LHCN-M2 (cell line): ENCODE measurements at places on chromosomes 12 and 14. TPM values are rescaled to one million over a fixed set of nuclear protein-coding genes. Genes with fewer than 3 reads are reported as not detected.
A peak's percentile ranks its signal among the peaks of the same experiment; 100 is the strongest.

DNA sequence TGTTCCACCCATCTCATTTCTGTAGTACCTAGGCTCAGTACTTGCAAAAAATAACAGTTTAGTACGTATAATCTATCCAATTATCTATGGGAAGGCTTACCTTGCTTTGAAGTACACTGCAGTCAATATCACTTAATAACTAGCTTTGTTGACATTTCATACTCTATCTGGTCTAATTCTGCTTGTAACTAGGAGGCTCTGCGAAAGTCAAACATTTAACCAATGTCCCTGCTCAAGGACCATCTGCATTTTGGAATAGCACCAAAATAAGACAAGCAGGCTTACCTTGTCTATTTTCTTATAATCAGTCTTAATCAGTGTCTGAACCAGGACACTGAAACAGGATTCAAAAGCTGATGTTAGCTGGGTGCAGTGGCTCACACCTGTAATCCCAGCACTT, 39.9 kb downstream of the SLC25A47 start:
- DNase-seq: no peak

DNA sequence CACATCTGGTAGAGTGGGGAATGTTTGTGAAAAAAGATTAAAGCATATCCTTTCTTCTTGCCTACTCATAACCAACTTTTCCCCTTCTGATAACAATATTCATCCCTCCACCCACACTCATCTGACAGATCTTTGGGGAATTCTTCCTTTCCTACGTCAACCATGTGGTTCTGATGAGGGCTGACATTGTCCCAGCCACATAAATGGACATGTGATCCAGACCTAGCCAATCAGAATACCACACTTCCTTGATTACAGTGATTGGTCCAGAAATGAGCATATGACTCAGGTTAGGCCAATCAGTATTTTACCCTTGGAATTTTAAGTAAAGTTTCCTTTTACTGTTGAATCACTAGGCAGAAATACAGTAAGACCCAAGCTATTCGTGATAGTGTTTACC, 58.9 kb downstream of the GPR65 start:
- peak; percentile 1 for DNase-seq

- DNase-seq: peak; percentile 2
Measured at GRCh38 chr12:111219440-111219839, 149.5 kb downstream of the PHETA1 start.

DNA sequence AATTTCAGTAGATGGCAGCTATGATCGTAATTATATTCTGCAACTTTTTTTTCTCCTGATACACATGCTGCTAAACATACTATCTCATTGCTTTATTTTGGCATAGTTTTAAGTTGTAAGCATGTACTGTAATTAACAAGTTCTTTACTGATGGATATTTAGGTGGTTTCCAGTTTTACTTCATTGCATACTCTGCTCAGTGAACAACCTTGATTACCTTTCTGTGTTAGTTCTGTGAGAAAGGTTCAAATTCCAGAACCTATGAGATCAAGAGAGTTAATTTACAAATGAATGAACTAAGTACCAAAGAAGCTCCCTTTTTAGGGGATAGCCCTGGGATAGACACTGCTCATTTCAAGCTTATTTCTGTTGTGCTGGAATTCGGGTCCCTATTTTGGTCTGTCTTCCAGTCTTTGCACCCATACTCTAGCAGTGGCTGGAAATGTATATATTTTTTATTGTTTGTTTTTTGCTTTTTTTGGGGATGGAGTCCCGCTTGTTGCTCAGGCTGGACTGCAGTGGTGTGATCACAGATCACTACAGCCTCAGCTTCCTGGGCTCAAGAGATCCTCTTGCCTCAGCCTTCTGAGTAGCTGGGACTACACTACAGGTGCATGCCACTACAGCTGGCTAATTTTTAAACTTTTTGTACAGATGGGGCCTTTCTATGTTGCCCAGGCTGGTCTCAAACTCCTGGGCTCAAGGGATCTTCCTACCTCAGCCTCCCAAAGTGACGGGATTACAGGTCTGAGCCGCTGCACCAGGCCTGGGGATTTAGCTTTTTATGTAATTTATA, 10.6 kb downstream of the PAPOLA start:
- no peak for DNase-seq

Gene LTBR
- total RNA-seq: 152 and 184 TPM in 2 replicates

Gene KRT2
- not detected in 2 replicates for total RNA-seq

Gene CLMN
- total RNA-seq: 3.1 and 3.6 TPM in 2 replicates
